ENCODE measurements at places on chromosomes 5 and 9.

DNA sequence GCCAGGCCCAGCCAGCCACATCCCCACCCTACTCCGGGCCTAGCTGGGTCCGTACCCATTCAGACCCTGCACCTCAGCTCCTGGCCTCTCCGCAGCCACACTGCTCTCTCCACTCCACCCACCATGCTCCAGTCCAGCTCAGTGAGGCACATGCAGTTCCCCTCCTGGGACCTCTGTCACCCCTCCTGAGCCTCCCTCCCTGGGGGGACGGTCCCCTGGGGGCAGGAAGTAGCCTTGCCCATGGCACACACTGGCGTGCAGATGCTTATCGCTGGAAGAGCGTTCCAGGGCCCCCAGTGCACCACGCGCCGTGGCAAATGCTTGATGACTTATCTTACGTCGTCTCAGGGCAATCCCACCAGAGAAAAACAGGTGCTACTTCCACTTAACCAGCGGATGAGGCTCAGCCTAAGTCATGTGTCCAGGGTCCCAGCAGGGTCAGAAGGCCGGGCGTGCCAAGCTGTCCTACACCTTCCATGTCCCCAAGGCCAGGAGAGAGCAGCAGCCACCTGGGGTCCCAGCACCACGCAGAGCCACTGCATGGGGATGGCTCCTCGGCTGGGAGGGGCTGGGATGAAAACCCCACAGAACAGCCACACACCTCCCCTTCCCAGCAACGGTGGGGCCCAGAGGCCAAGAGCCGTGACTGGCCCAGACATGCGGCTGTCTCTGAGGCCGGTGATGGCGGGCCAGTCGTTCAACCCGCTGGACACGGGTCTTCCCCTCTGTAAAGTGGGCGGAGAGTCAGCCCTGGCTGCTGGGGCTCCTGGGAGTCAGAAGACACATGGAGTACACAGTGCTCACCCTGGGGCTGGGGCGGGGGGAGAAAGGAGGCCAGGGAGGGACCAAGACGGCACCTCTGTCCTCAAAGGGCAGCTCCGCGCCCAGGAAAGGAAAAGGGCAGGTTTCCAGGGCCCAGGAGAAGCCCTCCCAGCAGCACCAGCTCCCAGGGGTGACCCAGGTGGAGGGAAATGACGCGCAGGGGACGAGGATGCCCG is 2.6 kb upstream of the CCDC187 start:
- no peak for DNase-seq

DNA sequence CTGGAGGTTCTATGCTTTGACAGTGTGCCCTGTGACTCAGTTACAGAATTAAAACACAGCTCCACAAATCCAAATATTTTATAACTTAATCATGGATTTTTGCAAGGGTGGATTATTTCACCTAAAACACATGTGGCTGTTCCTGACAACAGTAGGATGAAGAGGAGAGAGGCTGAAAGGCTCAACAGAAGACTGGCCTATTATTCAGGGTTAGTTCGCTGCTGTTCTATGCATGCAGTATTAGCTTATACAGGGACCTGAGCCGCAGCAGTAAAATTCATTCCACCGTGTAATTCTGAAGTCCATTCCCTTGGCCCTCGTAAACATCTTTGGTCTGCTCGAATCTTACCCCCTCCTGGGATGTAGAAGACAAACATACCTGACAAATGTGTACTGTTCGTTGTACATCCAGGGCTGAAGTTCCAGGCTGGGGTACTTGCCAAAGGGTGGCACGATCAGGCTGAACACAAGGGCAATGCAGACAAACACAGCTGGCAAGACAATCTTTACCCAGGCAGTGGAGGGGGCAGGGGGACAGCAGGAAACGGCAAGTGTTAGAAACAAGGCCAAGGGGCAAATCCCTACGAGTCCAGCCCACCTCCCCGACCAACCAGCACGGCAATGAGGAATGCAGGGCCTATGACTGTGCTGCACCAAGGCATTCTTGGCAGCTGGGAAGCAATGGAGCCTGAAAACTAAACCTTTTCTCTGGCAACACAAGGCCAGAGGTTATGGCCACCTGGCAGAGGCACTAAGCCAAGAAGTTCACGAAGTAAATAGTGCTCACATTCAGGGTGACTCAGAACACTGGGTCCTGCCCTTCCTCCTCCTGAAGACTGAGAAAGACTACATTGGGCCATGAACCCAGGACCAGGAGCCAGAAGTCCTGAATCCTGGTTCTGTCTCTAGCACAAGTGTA is 46.8 kb downstream of the NIPSNAP3B start:
- DNase-seq = no peak

GRCh38 chr9:14981291-14981950 is 71.2 kb upstream of the FREM1 start:
- no peak for DNase-seq

DNA sequence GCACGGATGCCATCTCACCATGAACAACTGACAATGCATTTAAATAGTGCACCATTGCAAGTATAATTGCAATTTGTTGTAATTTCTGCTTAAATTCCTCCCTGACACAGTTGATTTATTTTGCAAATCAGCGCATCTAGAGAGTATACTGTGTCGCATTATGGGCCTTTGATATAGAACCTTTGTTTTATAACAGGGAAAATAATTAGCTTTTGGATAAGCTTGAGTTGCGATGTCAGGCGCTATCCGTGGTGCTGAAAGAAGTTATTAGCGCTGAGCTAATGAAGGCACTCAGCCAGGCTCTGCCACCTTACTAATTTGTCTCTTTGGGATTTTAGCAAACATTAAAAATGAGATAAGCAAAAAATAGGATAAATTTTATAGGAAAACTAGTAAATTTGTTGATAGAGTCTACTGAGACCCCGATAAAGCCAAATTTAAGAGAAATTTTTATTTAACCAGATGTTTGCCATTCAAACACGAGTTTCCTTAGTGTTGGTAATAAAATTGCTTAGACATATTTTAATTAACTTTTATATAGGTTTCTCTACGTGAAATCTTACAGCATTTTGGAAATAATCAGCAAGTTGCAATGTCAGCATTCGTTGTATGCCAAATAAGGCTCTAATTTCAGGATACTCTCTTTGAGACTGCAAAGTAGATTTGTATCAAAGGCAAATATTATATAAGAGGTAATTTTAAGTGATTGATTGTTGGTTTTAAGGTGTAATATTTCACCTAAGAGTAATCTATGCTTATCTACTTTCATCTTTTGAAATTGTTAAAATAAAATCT is 355.5 kb downstream of the TLR4 start:
- DNase-seq = no peak

DNA sequence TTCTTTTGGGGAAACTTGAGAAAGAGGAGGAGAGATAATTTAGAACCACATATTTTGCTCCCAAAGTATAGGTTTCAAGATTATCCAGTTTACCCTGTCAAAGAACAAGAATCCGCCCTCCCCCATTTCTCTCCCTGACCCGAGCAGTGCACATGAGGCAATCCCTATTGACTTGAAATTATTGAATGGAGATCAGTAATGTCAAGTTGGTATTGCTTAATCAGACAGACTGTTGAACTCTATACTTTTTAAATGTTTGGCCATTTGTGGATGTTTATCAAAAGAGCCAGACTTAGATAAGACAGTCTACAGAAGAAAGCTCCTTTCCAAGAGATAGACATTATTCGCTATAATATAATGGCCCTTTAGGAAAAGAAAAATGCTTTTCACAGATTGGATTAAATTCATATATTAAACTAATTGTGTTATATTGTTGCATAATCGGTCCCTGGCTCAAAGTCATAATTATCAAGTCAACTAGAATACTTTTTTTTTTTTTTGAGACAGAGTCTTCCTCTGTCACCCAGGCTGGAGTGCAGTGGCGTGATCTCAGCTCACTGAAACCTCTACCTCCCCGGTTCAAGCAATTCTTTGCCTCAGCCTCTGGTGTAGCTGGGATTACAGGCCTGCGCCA is 5.3 kb downstream of the SLC25A25 start:
- DNase-seq = no peak

GRCh38 chr5:179696603-179697002 is 2.2 kb upstream of the CANX start:
- DNase-seq = no peak

GRCh38 chr9:116992865-116993264 is 305.8 kb downstream of the TRIM32 start:
- no peak for DNase-seq

- DNase-seq = no peak
Measured at GRCh38 chr5:96256795-96257470, 176.1 kb downstream of the PCSK1 start.

GRCh38 chr9:113898151-113898550 is 22.0 kb downstream of the ZNF618 start:
- DNase-seq = no peak

- DNase-seq = no peak
Measured at GRCh38 chr5:178625679-178626483, 969 bp downstream of the CLK4 start.

DNA sequence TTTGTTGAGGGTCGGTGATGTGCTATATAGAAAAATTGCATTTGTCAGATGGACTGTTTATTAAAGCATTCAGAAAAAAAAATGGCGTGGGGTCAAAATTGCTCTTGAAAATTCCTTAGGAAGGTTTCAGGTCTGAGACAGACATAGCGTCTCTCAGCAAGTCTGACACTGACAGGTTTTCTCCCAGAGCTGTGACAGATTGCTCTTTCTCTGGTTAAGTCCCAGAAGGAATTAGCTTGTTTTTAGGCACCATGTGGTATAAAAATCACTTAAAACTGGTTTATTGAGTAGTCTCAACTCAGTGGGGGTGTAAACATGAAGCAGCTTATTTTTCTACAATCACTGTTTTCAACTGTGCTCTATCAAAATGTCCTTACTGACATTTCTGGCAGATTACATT is 1379.8 kb downstream of the MAT2B start:
- no peak for DNase-seq

DNA sequence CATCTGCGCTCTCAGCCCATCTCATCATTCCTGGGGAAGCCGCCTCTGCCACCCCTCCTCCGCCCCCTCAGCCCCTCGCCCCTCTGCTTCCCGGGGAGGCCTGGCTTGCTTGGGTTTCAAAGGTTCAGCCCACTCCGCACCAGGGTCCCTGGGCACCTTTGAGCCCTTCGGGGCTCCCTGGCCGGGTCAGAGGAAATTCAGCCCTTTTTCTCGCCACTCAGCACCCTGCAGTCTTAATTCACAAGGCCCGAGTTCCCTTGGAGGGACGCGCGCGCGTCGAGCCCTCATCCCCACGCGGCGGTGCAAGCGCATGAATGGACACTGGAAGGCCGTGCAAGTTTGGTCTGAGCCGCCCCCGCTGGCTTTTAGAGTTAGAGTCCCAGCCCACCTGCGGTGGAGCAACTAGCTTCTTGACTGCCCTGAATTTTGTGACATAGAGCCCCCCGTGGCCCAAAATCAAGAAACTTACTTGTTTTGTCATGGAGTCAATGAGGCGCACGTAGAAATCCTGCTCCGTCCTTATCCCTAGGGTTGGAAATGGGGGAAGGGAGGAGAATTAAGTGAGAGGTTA is 4.5 kb downstream of the EBF1 start:
- DNase-seq = no peak

GRCh38 chr5:6000867-6001266 is 377.5 kb downstream of the MED10 start:
- no peak for DNase-seq

DNA sequence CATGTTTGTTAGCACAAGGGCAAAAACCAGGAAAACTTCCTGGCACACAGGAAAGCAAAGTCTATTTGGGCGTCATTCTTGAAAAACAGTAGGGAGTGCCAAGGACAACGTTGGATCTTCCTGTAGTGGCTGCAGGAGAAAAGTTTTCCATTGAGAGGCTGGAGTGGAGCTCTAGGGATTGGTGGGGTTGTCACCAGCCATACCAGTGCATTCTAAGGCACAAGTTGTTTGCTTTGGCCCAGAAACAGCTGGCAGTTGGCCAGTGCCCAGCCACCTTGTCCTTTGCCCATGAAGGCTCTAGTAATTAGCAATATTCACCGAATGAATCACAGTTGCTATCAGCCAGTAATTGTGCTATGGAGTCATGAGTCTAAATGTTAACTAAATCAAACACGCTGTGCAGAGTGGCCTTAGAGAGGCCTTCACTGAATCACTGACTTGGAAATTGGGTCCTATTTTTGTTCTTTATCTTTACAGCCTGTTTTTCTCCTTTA is 26.4 kb downstream of the TNFSF15 start:
- no peak for DNase-seq

- no peak for DNase-seq
Measured at GRCh38 chr5:32779754-32780415, 68.8 kb downstream of the NPR3 start.

DNA sequence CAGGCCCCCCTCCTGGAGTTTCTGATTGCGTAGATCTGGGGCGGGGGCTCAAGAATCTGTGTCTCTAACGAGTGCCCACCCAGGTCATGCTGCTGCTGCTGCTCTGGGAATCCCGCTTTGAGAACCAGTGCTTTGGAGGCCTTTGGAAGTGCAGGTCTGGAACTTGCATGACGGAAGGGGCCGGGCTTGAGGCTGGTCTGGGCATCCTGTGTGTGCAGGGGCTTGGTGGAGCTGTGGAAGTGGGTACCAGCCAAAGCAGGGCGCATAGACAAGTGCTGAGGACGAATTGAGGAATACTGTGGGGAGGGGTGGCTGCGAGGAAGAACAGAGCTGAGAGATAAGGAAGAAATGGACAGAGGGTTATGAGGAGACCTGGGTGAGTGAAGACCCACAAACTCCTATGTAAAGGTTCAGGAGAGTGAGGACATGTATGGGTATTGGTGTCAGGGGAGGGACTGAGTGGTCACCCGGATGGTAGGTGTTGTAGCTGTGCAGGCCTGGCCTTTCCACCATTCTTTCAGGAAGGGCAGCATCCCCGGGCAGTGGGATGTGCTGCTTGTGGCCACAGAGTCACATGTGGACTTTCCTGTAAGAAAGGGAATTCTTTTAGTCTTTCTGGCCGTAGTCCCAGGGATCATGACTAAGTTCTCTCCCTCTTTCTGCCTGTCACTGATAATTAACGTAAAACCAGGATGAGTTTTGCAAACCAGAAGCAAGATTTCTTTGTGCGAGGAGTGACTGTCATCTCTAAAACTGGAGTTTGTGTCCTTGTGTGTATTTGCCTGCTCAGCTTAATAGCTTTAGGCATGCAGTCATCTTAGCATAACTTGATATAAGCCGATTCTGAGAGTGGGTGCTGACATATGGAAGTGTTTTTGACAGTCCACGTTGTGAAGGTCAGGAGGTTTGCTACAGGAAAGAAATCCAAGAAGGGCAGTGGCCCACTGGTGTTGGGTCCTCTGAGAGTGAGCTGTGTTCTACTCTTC is 43.3 kb upstream of the TJP2 start:
- no peak for DNase-seq

DNA sequence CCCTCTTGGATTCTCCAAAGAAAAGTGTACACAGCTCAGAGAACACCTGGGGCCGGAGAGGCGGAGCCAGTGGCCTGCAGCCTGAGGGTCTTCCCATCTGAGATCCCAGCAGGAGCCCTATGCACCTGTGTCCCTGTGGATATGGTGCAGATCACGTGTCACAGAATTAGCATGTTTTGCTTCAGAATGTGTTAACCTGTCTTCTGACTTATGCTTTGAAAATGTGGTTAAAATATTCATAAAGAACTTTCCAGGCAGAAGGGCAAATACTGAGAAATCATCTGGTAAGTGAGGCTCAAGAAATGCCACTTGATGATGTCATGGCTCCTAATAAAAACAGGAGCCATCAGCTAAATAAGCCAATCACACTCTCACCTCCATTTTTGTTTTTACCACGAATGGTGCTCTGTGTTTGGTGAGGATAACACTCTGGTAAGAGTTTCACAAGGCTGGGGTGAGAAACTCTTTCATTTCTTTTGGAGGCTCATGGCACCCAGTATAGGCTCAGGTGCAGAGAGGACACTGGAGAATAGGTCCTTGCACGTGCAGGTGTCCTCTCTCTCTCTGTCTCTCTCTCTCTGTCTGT is 279.8 kb downstream of the FSTL4 start:
- no peak for DNase-seq

- no peak for DNase-seq
Measured at GRCh38 chr5:174649391-174649790, 75.0 kb upstream of the MSX2 start.
